ENCODE measurements at places on chromosomes 1 and 21.

DNA sequence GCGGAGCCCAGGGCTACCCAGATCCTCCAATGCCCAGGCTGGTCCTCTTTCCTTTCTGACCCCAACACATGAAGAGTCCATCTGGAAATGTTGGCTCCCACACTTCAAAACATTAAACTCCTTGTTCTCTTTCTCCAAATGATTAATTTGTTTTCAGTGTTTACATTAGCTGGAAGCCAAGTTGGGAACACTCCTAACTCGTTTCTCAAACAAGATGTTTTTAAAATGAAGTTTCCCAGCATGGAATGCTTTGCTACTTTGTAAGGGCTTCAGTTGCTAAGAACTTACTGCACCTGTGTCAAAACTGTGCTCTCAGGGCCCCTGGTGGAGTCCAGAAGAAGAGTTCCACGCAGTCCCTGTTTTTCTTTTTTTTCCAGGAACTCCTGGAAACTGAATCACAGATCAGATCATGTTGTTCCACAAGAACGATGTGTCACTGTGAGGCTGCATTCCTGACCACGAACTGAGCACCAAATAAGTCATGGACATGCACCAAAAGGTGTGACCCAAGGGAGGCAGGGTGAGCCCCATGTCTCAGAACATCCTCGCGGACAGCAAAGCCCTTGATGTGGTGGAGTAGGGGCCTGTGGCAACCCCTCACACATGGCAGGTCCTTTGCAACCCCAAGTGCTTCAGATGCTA, 257.3 kb downstream of the KCNJ6 start:
- DNase-seq: no peak

DNA sequence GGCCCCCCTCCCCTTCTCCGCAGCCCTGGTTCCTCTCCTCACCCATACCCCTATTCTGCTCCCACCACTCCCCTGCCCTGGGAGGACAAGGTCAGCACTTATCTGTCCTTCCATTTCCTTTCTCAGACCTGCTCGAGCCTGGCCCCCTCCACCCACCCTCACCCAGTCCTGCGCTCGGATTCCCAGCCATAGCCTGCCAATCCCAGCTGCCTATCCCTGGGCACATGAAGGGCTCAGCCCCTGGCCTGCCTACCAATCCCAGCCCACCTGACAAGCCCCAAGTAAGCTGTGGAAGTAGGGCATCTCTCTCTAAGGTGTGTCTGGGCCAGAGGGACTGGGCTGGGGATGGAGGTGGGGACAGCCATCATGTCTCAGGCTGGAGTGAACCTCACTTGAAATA, 5.4 kb downstream of the BLACAT1 start:
- no peak for DNase-seq

DNA sequence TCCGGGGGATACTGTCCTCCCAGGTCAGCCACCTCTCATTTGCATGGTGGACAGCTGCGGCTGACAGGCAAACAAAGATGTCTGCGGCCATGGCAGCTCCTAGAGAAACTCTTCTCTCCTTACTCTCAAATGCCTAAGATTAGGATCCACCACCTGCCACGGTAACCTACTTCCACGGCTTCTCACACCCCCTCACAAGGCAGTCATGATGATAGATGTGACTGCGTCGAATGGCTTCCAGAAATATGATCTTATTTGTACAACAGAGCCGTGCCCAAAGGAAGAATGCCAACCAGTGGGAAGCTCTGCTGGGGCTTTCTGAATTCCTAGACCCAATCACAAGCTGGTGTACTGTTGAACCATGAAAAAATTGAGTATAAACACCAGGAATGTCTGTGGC, 73.4 kb downstream of the BACE2 start:
- DNase-seq: no peak

GRCh38 chr1:207186503-207186902, 82.5 kb downstream of the C4BPA start:
- DNase-seq: no peak

GRCh38 chr21:35674895-35675470, 385.3 kb downstream of the SETD4 start:
- no peak for DNase-seq
